CD8-positive, alpha-beta memory T cell (primary cell): ENCODE measurements at places on chromosomes 12 and 14. TPM values are rescaled to one million over a fixed set of nuclear protein-coding genes. Genes with fewer than 3 reads are reported as not detected.

DNA sequence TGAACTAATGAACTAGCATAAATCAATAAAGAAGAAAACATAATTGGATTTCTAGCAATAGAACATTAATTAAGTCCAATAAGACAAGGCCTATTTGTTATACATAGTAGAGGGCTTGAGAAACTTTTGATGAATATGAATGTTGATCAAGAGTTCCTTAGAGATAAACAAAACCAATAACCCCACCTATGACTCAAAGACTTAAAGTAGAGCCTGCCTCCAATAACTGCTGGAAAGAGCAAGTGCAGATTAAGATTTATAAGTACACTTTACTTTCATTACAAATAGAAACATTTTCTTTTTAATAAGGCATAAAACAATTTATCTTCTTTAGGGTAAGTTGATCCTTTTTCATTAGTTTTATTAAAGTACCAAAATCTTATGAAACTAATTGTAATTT, 185.7 kb downstream of the SRGAP1 start:
- no peak for DNase-seq

DNA sequence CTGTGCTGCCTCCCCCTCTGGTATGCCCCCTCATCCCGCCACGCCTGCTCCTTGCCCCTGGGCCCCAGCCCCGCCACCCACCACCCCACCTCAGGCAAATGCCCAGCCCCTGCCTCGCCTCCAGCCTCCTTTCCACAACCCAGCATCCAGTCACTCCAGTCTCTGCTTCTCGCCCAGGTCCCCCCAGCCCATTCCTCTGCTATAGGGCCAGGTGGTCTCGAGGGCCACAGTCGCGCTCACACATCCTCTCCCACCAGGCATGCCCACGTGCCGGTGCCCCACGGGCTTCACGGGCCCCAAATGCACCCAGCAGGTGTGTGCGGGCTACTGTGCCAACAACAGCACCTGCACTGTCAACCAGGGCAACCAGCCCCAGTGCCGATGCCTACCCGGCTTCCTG, 6.1 kb upstream of the NXPH4 start:
- no peak for DNase-seq

DNA sequence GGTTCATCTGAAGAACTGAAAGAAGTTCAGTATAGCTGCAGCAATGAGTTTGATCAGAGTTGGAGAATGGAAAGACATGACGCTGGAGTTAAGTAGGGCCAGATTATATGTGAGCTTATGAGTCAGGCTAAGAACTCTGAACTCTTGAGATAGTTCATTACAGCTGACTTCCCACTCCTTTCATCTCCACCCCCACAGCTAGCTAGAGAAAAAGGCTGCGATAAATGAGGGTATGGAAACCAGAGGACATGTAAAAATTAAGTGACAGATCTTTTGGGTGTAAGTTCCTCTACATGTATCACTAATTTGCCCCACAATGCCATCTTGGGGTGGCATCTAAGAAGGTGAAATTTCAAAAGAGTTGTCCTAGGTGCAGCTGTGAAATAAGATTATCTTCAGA, 28.6 kb downstream of the PYM1 start:
- DNase-seq = no peak

DNA sequence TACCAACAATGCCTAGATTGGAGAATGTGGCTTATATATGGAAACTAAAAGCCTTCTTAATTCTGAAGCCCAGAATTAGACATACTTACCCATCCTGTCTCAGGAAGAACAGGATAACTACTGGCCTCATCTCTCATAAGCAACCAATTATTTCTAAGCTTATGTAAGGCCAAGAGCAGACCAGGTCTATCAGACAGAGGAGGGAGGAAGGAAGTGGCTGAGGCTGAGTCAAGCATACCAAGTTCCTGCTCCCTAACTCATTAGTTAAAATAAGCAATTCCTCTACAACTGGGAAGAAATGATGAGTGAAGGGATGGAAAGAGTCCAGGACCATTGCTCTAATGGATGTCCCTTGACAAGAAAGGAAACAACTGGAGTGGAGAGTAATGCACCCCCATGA, 27.0 kb upstream of the INSM2 start:
- no peak for DNase-seq

GRCh38 chr12:131536337-131536736, 174.6 kb upstream of the SFSWAP start:
- DNase-seq = no peak

- no peak for DNase-seq
Measured at GRCh38 chr14:50739186-50739585, 71.1 kb upstream of the SAV1 start.

DNA sequence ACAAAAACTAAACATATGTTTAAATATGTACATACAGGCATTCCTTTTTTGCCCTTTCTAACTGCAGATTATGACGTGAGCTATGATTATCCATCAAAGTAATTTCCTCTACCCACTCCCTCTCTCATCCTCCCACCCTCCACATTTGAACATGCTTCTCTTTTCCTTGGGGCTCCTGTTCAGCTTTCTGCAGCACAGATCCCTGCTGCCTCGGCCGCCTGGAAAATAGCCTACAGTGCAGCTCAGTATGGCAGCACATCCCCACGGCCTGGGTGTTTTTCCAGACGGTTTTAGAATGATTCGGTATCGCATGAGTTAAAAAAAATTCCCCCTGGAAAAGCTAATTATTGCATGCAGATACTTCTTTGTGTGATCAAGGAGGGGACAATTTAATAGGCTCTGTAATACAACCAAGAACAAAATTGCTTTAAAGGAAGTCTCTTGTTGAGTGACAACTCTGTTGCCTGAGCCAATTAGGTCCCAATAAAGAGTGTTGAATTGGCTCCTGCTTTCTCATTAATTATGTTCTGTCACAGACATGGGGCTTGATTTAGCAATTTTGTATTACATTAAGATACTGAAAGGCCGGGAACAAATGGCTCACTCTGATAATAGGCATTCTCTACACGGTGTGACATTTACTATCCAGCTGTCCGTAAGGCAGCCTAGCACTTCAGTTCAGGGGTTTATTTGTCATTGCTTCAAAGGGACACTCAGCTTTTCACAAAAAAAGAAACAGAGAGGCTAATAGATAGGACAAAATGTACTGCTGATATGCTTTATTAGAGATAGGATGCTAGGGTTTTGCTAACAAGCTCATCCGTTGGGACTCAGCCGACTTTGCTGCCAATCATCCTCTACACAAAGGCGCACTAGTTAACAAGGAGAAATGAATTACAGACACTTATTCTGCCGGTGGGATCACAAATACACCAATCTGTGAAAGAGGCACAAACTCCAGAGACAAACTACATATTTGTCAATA, 285.8 kb upstream of the G2E3 start:
- DNase-seq = no peak

DNA sequence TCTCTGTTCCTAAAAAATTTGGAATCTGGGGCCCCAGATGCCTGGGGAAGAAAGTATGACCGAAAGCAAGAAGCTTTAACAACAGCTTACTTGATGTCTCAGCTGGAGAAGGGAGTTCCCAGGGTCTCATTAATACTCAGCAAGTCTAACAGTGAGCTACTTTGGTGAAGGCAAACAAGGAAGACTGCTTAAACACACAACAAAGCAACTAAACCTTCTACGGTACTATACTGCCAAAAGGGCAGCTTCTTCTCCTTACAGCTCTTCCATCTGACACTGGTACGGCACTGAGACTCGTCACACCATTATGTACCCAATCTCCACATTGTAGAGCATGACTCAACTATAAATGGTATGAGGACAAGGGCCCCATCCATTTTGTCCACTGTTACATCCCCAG, 213.0 kb downstream of the MED13L start:
- no peak for DNase-seq

Gene CIDEB
- 12.4 TPM for total RNA-seq

Gene AICDA
- 0.18 TPM for total RNA-seq

Gene HIP1R
- total RNA-seq = 27.2 TPM

Gene RPGRIP1
- total RNA-seq = not detected

Gene GLT8D2
- total RNA-seq = 0.11 TPM

Gene SERPINA3
- not detected for total RNA-seq
